SJCRH30 (cell line): ENCODE measurements at places on chromosomes 6 and 20. TPM values are rescaled to one million over a fixed set of nuclear protein-coding genes. Genes with fewer than 3 reads are reported as not detected.

DNA sequence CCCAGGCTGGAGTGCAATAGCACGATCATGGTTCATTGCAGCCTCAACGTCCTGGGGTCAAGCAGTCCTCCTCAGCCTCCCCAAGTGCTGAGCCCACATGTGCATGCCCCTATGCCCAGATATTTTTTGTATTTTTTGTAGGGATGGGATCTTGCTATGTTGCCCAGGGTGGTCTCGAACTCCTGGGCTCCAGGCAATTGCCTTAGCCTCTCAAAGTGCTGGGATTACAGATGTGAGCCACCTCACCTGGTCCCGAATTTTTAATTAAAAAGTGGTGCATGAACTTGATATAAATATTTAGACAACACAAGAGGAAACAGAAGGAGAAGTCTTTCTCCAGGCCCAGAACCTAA is 7.1 kb upstream of the RNF114 start:
- no peak for DNase-seq
- no peaks in the 10 kb centered on the region for H3K36me3 ChIP-seq
- H3K4me1 ChIP-seq = 0 out of 2 replicates have a peak, but pooled peaks cover 3% of the 10 kb centered on the region
- no peak overlapping the region for H3K27ac ChIP-seq
- H3K27me3 ChIP-seq = no peaks in the 10 kb centered on the region; the same call in 1 of the 2 replicates

Gene BANF2
- total RNA-seq = not detected in 2 replicates

Gene KAT14
- total RNA-seq = 23.2 and 23.7 TPM in 2 replicates

GRCh38 chr6:89071036-89071435 is 9.5 kb upstream of the PNRC1 start:
- no peaks in the 10 kb centered on the region; the same call in 1 of the 2 replicates for H3K27me3 ChIP-seq
- no peaks in the 10 kb centered on the region for H3K4me1 ChIP-seq
- no peaks in the 10 kb centered on the region for H3K36me3 ChIP-seq
- no peak overlapping the region for H3K27ac ChIP-seq
- no peak for DNase-seq

Gene TCF15
- total RNA-seq = not detected in 2 replicates

DNA sequence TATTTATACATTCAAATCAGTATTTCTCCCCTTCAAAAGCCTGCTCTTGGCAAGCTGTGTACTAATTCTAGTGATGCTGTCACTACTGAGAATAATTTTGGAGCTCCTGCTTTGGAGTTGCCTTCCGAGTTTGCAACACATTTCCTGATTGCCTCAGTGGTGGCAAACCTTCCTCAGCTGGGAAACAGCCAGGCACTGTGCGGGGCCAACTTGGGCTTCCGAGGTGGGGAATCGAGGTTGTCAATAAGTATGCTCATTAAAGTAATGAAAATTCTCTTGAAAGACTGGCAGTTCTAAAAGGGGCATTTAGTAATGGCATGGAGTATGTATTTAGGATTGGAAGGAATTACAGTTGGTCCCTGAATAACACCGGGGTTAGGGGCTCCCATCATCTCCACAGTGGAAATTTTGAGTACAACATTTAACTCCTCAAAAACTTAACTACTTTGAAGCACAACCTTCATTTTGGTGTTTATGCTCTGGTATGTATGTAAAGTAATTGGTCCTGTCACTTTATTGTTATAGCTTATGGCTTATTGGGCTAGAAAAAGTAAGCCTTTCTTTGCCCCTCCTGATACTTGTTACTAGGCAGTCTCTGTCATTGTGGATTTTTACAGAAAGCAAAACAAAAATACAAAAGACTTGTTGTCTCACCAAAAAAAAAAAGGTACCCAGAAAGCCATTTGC is 2.7 kb downstream of the PAQR8 start:
- H3K27me3 ChIP-seq = no peaks in the 10 kb centered on the region
- H3K27ac ChIP-seq = no peak overlapping the region
- no peaks in the 10 kb centered on the region for H3K36me3 ChIP-seq
- H3K4me3 ChIP-seq = no peak overlapping the region
- no peak for DNase-seq

DNA sequence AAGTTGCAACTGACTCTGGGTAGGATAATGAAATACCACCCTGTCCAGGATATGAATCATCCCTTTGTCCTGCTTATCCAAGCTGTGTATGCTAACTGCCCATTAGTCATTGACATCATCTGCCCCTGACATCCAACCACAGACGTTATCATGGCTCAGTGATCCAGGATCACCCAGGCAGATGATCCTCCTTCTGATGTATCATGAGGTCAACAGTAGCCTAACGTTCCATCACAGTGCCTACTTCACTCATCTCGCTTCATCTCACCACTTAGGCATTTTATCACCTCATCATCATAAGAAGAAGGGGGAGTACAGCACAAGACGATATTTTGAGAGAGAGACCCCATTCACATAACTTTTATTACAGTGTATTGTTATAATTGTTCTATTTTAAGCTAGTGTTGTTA is 13.4 kb upstream of the BTN3A2 start:
- H3K27me3 ChIP-seq = no peaks in the 10 kb centered on the region
- peak; percentile 62 for DNase-seq
- H3K27ac ChIP-seq = peak overlapping the region; percentile 37; the same call in 1 of the 2 replicates
- H3K36me3 ChIP-seq = no peaks in the 10 kb centered on the region
- H3K4me3 ChIP-seq = no peak overlapping the region

DNA sequence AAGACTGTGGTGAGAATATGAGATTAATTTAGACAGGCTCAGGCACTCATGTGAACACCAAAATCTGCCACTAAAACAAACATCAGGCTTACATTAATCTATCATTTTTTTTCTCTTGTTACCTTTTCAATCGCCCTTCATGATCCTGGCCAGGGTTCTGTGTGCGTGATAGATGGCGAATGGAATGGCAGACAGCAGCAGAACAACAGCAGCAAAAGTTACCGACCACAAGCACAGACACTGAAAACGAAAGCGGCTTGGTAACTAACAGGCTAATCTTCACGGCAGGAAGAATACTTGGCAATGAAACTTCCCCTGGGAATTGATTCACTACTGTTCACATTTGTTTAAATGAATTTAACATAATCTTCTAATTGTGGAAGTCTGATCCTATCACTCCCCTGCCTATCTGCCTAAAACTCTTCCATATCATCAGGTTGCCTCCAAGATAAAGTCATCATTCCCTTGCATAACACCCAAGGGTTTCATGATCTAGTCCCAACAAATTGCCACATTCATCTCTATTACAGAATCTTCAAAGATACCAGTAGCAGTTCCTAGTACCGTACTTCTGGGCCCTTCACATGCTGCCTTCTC is 28.7 kb downstream of the PTPRK start:
- peak overlapping the region; percentile 59 for H3K4me3 ChIP-seq
- peak overlapping the region; percentile 93 for H3K27ac ChIP-seq
- no peaks in the 10 kb centered on the region for H3K36me3 ChIP-seq
- peaks cover 15% of the 10 kb centered on the region for H3K4me1 ChIP-seq
- no peaks in the 10 kb centered on the region for H3K27me3 ChIP-seq
- DNase-seq = peak; percentile 50

DNA sequence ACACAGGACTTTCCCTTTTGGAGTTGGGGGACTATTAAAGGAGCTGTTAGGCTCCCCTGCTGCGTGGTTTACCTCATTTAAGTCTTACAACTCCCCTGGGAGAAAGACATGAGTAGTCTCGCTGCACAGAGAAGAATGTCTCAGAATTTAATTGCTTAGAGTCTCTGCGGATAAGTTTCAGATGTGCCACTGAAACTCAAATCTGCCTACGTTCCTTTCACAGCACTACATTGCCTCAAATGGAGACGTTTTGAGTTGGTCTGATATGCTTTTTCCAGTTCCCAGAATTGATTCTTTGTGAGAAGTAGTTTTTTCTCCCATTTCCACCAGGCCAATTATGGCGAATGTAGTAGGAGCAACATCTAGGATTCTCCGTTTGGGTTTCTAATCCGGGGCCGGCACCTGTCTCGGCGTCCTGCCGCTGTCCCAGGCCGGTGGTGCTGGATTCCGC is 532 bp upstream of the SLC35F1 start:
- H3K4me1 ChIP-seq = no peaks in the 10 kb centered on the region; the same call in 1 of the 2 replicates
- H3K36me3 ChIP-seq = no peaks in the 10 kb centered on the region
- H3K4me3 ChIP-seq = peak overlapping the region; percentile 67
- no peak overlapping the region for H3K27ac ChIP-seq

GRCh38 chr6:11639376-11640235 is 102.1 kb downstream of the TMEM170B start:
- no peak overlapping the region for H3K4me3 ChIP-seq
- no peaks in the 10 kb centered on the region for H3K4me1 ChIP-seq
- no peaks in the 10 kb centered on the region for H3K36me3 ChIP-seq
- H3K27ac ChIP-seq = no peak overlapping the region
- no peaks in the 10 kb centered on the region for H3K27me3 ChIP-seq

DNA sequence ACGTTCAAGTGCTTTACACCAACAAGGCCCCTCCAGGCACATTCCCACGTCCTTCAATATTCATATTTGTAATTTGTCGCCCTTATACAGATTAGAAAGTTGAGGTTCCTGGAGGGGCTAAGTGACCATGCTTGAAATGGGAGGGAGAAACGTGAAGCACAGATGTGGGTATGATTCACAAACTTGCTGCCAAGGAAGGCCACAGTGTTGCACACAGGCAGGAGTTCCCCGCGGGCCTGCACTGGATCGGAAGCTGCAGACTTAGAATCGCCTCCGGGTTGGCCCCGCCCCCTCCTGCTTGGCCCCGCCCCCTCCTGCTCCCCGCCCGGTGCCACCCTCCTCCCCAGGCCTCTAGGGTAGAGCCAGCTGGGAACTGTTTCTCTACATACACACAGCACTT is 58.2 kb upstream of the QKI start:
- DNase-seq = peak; percentile 65
- H3K4me3 ChIP-seq = peak overlapping the region; percentile 45; the same call in 1 of the 2 replicates
- H3K27me3 ChIP-seq = no peaks in the 10 kb centered on the region
- peaks cover 21% of the 10 kb centered on the region for H3K4me1 ChIP-seq

GRCh38 chr20:2871661-2872458 is 1.4 kb upstream of the PTPRA start:
- no peaks in the 10 kb centered on the region for H3K36me3 ChIP-seq
- DNase-seq = no peak
- peaks cover 13% of the 10 kb centered on the region for H3K4me1 ChIP-seq
- no peak overlapping the region for H3K27ac ChIP-seq
- no peaks in the 10 kb centered on the region for H3K27me3 ChIP-seq
- H3K4me3 ChIP-seq = no peak overlapping the region

- H3K36me3 ChIP-seq = no peaks in the 10 kb centered on the region
- H3K27ac ChIP-seq = no peak overlapping the region
- no peak for DNase-seq
- H3K27me3 ChIP-seq = no peaks in the 10 kb centered on the region
Observed at GRCh38 chr6:10875026-10875425, 6.8 kb downstream of the GCM2 start.

GRCh38 chr6:112286010-112286409 is 31.6 kb upstream of the LAMA4 start:
- no peak for DNase-seq
- H3K36me3 ChIP-seq = no peaks in the 10 kb centered on the region
- H3K4me3 ChIP-seq = no peak overlapping the region
